Fibroblast of skin of right quadriceps (primary cell): ENCODE measurements at places on chromosomes 4 and X.

DNA sequence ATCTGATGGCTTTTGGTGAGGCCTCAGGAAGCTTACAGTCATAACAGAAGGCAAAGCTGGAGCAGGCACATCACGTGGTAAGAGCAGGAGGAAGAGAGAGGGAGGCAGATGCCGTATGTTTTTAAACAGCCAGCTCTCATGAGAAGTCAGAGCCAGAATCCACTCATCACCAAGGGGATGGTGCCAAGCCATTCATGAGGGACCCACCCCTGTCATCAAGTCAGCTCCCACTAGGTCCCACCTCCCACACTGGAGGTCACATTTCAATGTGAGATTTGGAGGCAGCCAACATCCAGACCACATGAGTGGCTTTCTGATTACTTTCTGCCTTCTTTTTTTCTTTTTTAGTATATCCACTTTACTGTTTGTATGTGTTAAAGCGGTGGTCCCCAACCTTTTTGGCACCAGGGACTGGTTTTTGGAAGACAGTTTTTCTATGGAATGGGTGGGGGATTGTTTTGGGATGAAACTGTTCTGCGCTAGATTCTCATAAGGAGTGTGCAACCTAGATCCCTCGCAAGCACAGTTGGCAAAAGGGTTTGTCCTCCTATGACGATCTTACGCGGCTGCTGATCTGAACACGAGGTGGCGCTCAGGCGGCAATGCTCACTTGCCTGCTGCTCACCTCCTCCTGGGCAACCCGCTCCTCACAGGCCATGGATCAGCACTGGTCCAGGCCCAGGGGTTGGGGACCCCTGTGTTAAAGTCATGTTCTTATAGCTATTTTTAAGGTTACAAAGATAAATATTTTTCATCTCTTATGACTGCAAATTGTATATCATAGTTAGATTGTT, 61.7 kb downstream of the SLIT2 start:
- DNase-seq = no peak

DNA sequence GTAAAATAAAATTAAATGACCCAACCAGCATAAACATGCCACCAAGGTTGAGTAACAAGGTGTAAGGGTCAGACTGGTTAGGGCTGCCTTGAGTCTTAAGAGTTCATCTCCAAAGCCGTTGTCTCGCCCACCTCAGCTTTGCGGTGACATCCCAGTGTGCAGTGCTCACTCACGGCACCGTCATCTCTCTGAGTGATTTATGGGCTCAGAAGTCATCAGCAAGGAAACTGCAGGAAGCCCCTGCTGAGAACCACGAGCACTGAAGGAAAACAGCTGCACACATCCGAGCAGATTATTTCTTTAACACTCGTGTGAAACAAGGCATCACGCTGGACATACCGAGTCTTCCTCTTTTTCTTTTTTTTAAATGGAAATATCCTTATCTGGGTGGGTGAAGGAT, 411.1 kb downstream of the TRIML1 start:
- DNase-seq = peak; percentile 61

- DNase-seq = no peak
These were observed 455.2 kb downstream of the PCDH7 start for GRCh38 chr4:31175242-31175910.

DNA sequence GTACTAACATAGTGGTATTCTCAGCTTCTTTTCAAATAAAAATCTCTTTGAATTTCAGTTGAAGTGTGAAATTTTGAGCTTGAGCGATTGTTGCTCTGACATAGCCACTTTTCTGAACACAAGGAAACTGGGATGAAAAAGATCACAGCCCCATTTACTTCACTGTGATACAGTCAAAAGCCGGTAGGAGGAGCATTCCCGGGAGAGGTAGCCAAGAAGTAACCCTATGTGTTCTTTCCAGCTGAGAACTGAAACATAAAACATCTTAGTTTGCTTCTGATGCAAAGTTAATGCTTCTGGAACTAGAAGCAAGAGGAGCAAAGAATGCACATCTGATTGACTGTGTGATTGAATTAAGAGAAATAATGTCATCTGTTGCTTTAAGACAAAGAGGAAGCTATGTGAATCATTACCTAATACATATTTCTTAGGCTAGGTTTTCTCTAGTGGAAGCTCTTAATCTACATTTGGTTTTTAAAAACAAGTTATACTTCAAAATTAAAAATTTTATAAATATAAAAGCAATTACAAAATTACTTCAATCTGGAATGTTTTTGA, 88.3 kb upstream of the UNC5C start:
- DNase-seq = no peak

DNA sequence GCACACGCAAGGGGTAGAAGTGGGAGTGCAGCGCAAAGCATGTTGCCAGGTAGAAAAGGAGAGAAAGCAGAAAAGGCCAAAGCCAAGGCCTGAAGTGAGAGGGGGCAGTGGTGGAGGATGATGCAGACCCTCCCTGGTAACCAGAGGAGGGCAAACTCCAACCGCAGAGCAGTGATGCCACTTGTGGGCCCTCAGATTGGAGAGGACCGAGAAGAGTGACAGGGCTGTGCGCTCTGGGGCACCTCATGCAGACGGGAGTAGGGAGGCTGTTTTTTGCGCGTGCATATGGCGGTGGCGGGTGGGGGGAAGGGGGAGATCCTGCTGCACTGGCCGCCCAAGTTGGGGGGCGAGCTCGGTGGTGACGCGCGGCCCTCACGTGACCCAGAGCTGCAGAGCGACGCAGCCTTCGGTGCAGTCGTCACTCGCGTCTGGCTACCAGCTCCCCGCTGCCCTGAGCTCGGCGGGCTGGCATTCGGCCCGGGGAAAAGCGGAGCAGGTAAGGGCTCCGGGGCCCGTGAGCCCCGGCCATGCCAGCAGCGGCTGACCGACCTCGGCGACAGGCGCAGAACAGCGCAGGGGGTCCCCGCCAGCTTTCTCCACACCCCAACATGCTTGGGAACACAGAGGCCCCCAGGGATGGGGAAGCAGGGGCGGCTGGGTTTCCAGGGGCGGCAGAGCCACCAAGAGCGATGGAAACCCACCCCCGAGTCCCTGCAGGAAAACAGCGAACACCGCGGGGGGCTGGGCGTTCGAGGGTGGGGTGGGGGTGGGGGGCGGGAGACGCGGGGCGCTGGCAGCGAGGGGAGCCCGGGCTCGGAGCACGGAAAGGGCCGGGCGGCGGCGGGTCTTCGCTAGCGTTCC, at the start of gene BEX3:
TSS of gene BEX3 (plus strand) at position 421 of the 861 bp plus-strand sequence. CDS start 984 bp downstream, outside the sequence.
- peak; percentile 63 for DNase-seq

DNA sequence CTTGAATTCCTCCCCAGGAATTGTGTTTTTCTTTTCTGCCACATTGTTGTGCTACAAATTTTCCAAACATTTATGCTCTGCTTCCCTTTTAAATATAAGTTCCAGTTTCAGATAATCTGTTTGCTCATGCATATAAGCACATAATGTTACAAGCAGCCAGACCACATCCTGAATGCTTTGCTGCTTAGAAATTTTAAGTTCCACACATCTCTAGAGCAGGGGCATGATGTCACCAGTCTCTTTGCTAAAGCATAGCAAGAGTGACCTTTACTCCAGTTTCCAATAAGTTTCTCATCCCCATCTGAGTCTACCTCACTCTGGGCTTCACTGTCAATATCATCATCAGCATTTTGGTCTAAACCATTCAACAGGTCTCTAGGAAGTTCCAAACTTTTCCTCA, 932.5 kb downstream of the SH3BGRL start:
- no peak for DNase-seq

DNA sequence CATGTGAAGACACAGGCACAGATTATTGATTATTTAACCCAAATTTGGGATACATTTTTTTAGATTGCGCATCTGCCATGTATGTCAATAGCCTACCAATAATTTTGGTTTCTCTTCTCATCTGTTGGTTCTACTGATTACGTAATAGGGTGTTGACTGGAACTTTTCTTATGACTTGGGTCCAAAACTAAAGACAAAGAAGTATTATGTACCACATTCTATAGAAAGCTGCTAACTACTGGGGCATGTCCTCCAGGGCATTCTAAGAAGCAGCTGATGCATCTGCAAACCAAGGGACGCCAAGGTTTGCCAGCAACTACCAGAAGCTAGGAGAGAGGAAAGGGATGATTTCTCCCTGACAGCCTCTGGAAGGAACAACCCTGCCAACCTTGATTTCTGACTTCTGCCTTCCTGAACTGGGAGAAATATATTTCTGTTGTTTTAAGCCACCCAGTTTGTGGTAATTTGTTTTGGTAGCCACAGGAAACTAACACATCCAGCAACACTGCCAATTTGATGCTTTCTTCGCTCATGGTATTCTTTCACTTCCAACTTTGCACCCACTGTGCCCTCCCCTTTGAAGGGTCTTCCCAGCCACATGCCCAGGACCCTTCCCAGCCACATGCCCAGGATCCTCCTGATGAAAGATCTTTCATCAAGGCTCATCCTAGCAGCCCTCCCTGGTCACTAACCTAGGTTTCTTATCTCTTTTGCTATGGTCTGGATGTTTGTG, 15.9 kb upstream of the TLR1 start:
- no peak for DNase-seq

GRCh38 chr4:89300499-89300898, 7.1 kb downstream of the GPRIN3 start:
- DNase-seq = no peak

- DNase-seq = peak; percentile 44
These were observed 6.5 kb upstream of the TMEM184C start for GRCh38 chr4:147610686-147611085.

GRCh38 chr4:60588556-60588955, 611.6 kb upstream of the ADGRL3 start:
- DNase-seq = no peak

DNA sequence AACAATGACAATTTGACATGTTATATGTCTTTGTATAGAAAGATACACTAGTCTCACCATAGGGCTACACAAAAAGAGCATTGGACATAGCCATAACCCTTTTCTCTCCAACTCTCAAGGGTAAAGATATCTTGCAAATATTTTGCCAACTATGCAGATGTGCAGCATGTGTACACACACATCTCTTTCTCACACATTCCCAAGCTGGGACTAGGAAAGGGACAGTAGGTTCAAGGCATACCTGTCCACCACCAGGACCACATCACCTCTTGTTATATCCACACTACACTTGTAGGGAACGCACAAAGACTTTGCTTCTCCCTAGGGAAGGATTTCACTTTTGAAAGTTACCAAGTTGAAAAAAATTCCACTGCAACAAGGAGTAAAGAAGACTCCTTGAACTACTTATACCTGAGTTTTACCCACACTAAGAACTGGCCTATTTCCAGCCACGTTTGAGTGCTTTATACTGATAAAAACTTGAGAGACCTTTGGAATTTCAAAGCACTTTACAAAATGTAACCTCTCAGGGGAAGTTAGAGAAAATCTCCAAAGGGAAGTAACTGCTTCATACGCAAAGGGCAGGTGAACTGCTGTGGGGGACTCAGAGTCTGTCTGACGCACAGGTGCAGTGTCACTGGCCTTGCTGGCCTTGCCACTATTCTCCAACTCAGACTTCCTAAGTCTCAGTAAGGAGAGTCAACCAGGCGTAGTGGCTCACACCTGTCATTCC, 36.9 kb downstream of the NR3C2 start:
- DNase-seq = no peak

GRCh38 chr4:152014280-152014679, 253.5 kb upstream of the GATB start:
- DNase-seq = no peak

DNA sequence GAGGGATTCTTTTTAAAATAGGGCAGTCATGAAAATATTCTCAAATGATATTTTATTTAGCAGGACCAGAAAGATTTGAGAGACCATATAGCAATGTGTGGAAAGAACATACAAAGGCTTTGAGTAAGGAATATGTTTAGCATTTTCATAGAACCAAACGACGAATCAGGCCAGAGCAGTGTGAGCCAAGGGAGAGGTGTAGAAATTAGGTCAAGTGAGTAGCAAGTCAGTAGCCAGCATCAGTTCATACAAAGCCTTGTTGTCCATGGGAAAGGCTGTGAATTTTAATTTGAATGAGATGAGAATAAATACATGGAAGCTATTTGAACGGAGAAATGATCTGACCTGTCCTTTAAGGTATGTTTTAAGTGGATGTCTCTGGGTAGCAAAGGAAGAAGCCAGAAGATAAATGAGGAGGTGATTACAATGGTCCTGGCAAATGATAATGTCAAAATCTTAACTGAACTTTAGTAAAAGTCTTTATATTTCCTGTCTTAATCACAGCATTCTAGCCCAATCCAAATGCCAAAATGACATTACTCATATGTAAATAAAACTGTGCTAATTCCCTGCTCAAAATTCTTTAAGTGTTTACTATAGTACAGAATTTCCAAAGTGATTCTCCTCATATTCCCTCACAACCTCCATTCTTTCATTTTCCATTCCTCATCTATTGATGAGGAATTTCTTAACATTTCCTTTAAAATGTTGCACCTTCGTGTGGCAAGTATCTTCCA, 155.7 kb upstream of the SLIT2 start:
- peak; percentile 23 for DNase-seq

GRCh38 chr4:76947369-76947768, 2.2 kb upstream of the SEPTIN11 start:
- DNase-seq = no peak

DNA sequence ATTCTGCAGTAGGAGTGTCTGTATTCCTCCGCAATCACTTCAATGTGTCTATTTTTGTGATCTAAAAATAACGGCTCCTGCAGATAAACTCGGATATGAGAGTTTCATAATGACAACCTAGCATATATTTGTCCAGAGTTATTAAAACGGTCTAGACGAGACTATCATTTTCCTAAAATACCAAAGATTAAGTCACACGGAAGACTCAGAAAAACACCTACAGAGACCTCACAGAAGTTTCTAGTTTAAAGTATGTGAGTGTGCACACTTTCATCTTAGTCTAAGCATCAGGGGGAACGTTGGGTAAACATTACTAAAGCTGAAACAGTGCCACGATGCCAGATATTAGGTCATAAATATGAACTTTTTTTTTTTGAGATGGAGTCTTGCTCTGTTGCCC, 156.9 kb downstream of the AFAP1 start:
- DNase-seq = no peak

DNA sequence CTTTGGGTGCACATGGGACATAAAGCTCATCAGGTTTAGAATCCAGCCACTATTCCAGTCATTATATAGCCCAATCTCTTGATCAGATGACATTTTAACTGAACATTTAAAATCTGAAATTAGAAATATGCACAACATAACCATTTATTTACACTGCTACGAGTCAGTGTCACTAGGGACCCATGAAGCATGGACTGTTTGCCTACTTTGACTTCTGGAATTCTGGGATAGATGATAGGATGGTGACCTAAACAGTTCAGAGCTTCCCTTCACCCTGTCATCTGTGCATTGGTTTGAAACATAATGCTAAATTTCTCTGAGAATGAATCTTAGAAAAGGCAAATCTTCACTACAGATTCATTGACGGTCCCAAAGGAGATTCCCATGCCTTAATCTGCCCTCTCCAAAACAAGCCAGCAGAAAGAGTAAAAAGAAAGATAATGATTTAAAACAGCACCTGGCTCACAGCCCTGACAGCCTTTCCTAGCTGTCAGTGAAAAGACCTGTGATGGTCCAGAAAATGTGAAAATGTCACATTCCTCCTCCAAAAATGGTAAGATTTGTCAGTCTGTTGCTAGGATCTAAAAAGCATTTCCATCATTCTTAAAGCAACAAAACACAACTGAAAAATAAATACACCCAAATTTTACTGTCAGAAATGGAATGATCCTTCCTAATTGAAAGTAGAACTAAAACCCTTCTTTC, 18.9 kb upstream of the HERC3 start:
- DNase-seq = peak; percentile 67

- DNase-seq = peak; percentile 89
These were observed 196.0 kb upstream of the PSAPL1 start for GRCh38 chr4:7630568-7631287.
